Activated CD8-positive, alpha-beta memory T cell treated with anti-CD3 and anti-CD28 coated beads for 4 hours (primary cell): ENCODE measurements at places on chromosomes 2 and 18.

- DNase-seq: no peak
Observed at GRCh38 chr2:38260469-38260868, 116.6 kb downstream of the ATL2 start.

GRCh38 chr2:17788773-17789172 lies 27.5 kb upstream of the MSGN1 start:
- no peak for DNase-seq

DNA sequence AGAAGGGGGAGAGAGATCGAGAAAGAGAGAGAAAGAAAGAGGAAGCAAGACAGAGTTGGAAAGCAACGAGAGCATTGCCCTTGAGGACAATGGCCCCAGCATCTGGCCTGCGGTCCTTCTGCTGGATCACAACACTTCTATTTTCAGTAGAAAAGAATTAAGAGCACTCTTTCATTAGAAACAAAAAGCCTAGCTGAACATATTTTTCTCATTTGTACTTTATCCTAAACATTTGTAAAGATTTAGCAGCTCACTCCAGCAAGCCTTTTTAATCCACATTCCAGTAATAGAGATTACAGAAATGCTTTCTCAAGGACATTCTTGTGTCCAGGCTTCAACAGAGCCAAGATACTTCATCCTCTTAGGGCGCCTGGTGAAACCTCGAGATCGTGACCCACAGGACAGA lies 31.6 kb upstream of the AFF3 start:
- DNase-seq: no peak

GRCh38 chr18:23494992-23495391 lies 8.3 kb upstream of the RMC1 start:
- DNase-seq: no peak
